ENCODE measurements at places on chromosomes 3 and 15.

DNA sequence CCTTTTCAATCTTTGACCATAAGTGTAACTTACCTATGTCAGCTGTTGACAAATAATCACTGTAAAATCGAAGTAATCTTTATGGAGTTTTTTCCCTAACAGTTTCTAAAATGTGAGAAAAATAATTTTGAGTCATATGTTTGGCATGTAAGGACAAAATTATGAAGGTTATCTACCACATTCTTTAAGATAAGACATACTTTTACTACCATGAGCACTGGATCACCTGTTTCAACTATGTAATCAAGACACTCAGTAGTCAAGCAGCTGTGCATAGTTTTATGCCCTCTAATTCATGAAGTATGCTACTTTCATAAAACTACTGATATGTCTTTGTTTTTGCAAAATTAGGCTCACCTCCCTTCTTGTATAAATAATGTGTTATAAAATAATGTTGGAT, 12.1 kb downstream of the FGF7 start:
- DNase-seq: no peak

DNA sequence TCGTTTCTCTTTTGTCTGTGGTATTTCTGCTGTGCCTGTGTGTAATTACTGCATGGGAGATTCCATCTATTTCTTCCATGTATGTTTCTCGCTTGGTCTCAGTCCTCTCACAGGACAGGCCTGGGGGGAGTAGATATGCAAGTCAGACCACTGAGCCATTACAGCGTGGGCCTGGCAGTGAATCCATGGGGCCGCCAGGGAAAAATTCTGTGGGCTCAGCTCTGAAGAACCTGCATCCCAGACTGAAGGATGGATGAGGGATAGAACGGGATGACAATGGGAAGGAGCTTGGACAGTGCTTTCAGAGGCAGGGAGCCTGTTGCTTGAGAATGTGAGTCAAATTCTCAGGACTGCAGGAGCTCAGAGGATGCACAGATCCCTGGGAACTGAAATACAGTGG, 24.8 kb downstream of the GRAMD2A start:
- no peak for DNase-seq

DNA sequence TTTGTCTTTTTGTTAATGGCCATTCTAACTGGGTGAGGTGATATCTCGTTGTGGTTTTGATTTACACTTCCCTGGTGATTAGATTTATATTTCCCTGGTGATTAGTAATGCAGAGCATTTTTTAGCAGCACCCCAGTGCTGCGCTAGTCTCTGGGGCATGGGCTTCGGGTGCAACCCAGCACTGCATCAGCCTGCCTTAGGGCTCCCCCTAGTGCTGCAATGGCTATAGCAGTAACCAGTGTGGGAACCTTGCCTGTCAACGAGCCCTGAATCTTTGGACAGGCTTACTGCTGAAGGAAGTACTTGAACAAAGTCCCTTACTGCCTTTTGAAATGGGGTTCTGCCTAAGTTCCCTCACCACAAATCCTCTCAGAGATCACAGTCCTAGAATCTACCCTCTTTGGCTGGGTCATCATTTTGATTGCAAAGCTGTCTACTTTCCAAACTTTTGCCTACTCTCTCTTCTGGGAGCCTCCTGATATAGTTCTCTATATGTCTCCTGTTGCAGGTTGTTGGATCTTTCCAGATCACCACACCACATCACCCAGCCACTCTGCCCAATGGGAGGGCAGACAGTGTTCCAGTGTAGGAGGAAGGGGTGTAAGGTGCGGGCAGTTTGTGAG, 79.2 kb upstream of the CCNL1 start:
- DNase-seq: peak; percentile 27

DNA sequence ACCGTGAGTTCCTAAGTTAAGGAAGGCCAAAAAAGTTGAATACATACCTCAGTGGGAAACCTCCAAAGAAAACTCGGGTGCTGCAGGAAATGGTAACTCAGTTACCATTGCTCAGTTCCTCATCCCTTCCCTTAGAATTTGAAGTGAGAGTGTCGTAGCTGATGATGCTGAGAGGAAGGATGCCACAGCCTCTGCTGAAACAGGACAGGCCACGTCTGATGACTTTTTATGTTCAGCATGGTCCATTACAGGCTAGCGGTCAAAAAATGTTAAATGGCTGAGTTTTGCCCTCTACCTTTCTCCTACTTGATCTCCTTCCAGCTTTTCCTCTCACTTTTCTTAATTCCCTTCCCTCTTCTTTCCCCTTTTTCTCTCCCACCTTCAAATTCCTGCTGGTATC, 135.5 kb downstream of the GHSR start:
- DNase-seq: no peak

DNA sequence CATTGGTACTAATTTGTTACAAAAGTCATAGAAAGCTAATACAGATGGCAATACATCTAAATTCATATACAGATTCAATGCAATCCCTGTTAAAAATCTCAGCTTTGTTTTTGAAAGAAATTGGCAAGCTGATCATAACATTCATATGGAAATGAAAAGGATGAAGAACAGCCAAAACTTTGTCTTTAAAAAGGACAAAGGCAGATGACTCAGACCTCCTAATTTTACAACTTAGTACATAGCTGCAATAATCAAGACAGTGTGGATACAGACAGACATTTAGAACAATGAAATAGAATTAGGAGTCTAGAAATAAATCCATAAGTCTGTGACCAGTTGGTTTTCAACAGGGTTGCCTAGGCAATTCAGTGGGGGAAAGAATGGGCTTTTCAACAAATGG, 63.3 kb downstream of the AQP9 start:
- DNase-seq: no peak

DNA sequence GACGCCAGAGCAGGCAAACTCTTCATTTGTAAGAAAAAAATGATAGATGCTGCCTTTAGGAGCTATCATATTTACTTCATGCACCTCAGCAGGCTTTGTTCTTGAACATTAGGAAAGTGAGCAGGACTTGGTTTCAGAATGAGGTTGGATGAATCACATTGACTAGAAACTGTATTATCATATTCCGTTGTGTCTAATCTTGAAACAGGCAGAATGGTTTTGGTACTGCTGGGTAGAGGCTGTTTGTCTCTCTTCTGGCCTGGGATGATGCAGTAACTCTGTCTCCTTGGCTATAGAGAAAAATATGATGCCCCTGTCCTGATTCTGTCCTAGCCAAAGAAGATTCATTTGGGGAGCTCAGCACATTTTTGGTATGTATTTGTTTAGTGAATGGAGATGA, 344.2 kb upstream of the GRM7 start:
- DNase-seq: no peak

DNA sequence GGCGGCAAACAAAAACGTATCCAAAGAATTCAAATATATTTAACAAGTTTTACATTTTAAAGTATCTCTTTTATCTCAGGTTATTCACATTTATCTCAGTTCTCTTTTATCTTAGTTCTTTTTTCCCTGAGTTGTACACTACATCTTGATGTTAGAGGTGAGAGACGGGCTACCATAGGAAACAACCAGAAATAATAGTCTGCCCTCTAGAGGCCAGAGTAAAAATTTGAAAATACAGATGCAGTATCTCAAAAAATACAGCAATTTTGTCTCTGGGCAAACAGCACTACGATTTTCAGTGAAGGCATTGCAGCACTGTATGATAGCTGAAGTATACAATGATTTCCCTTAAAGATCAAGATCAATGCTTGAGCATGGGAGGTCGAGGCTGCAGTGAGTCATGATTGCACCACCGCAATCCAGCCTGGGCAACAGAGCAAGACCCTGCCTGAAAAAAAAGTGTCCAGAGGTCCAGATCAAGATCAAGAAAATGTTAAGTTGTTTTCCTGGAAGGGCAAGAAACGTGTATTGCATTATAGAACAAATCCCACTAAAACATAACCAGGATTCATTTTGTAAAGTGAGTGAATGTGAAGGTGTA, 82.6 kb upstream of the ATP11B start:
- no peak for DNase-seq

- DNase-seq: no peak
Observed at GRCh38 chr3:44036850-44037249, 204.8 kb upstream of the TOPAZ1 start.
